ENCODE measurements at places on chromosomes 12 and 14.

- DNase-seq, result no peak
Observed at GRCh38 chr12:67624355-67624754, 24.2 kb upstream of the DYRK2 start.

DNA sequence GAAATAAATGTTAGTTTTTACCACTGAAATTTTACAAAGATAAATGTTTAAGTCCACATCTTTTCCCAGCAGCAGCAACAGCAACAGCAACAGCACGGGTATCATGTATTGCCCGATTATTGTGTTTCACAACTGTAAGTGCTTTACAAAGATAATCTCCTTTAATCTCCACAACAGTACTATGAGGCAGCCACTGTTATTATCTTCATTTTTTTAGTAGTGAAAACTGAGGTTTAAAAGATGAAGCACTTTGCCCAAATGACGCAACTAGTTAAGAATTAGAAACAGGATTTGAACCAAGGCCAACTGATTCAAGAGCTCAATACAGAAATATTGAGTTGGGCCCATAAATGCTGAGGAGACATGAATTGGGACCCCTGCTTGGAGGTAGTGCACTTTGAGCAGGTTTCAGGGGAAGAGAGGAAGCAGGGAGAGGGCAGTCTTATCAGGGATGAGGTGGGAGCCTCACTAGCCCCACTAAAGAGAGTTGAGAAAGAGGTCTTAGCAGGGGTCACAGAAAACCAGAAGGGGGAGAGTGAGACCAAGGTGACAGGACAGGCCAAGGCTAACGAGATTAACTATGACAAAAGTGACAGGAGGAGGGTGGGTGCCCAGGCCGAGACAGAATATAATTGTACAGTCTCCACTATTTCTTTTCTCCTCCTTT, 15.3 kb downstream of the KRT2 start:
- DNase-seq, result no peak

- no peak for DNase-seq
Observed at GRCh38 chr12:52346593-52346992, 20.7 kb downstream of the KRT85 start.

- no peak for DNase-seq
Observed at GRCh38 chr12:115752156-115752555, 525.3 kb downstream of the MED13L start.

DNA sequence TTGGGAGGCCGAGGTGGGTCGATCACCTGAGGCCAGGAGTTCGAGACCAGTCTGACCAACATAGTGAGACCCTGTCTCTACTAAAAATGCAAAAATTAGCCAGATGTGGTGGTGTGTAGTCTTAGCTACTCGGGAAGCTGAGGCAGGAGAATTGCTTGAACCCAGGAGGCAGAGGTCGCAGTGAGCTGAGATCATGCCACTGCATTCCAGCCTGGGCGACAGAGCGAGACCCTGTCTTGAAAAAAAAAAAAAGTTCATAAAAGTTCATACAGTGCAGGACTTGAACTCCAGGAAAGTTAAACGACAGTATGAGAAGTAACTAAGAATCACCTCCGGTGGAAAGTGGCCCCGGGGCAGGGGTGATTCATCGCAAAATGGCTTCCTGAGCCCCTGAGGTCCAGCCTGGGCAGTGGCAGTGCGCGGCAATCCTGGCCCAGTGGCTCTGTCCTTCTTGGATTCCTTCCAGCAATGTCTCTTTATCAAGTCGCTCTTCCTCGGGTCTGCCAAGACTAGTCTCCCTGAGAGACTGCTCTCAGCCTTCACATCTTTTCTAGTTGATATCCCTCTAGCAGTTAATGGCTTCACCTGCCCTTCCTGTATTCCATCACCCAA, 16.7 kb upstream of the MAP1LC3B2 start:
- no peak for DNase-seq

DNA sequence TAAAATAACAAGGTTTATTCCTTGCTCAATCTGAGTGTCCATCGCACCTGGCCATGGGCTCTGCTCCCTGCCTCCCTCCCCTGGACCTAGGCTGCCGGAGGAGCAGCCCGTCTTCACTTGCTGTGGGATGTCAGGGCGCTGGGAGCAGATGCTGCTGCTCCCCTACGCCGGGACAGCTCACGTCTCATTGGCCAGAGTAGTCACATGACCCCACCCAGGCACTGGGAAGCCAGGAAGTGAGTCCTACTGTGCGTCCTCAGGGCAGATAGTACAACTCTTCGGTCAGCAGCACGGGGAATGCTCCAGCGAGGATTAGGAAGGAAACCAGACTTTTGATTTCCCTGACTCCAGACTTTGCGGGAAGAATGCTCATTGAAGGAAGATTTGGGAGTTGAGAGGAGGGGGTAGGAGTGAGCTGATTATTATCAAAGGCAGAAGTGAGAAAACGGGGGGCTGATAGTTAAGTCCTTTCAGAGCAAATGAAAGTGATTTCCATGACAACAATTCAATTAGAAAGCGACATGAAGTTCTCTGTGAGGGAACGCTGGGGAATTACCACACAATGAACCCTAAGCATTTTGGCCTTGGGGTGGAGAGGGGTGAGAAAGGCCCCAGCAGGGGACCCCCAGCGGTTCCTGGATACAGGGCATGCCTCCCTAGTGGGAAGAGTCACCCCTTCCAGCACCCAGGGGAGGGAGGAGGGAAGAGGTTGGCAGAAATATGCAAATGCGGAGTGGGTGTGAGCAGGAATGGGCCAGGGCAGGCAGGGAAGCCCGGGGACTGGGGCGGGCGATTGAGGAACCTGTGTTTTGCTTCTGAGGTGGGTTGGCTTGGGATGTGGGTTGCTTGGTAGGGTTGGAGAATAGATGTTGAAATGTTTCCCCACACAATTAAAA, 215.5 kb downstream of the AACS start:
- peak; percentile 92 for DNase-seq

- DNase-seq, result no peak
Observed at GRCh38 chr12:107487011-107487680, 198.5 kb upstream of the PWP1 start.

- peak; percentile 81 for DNase-seq
Observed at GRCh38 chr12:128644664-128645296, 179.0 kb downstream of the SLC15A4 start.

GRCh38 chr12:106311139-106311538, 8.6 kb downstream of the TCP11L2 start:
- no peak for DNase-seq

- no peak for DNase-seq
Observed at GRCh38 chr12:113898466-113898865, 67.7 kb downstream of the RBM19 start.

GRCh38 chr14:53845813-53846693, 110.6 kb downstream of the BMP4 start:
- no peak for DNase-seq

GRCh38 chr14:104805941-104806624, 5.2 kb downstream of the ZBTB42 start:
- no peak for DNase-seq

- no peak for DNase-seq
Observed at GRCh38 chr12:26572137-26572536, 260.9 kb downstream of the ITPR2 start.

DNA sequence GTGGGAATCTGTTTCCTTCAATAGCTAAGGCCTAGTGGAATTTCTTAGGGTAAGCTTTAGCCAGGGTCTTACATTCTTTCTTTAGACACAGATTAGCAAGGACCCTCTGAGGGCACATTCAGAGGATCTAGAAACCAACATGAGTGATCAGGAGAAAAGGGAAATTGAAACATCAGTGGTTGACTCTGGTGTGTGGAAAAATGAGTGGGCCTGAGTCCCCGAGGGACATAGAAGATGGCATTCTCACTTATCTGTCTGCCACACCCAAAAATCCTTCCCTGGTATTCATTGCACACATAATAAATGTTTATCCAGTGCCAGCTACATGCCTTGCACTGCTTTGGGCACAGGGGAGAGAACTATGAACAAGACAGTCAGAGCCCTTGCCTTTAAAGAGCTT, 82.9 kb downstream of the SSPN start:
- DNase-seq, result no peak

DNA sequence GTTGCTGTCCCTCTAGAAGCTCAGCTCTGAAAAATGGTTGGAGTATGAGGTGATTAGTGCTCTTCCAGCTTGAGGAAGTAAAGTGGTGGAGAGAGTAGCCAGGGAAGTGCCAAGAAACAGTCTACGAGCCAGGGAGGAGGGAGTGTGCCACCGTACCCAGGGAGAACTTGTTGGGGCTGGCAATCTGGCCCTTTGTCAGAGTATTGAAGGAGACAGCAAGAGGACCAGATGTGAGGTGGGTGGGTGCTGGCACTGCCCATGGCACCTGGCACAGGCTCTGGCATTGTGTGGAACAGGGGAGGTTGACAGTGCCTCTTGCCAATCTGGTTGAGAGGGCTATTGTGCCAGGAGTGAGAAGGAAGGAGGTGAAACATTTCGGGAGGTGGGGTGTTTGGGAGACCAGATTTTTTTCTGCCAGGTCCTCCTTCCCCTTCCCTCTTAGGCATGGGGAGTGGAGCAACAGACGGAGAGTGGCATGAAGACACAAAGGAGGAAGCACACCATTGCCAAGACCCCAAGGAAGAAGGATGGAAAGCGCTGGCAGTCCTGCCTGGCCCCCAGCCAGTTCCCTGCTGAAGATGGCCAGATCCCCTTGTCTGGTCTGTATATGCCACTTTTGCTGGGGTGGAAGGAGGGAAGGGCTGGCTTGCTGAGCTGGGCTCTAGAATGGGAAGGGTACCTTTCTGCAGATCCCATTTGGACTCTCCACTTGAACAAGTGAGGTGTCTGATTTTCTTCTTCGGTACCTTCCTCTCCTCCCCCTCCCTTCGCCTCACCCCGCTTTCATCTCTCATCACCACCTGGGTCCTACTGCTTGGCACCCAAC, 37.5 kb downstream of the ZFHX2 start:
- DNase-seq, result peak; percentile 10

GRCh38 chr12:31752450-31752849, 23.6 kb upstream of the AMN1 start:
- no peak for DNase-seq

GRCh38 chr14:99524804-99525698, 43.8 kb downstream of the CCNK start:
- peak; percentile 84 for DNase-seq

- no peak for DNase-seq
Observed at GRCh38 chr14:98059106-98059505, 1212.9 kb downstream of the BCL11B start.

- DNase-seq, result no peak
Observed at GRCh38 chr14:95480109-95480886, 36.2 kb downstream of the SYNE3 start.

GRCh38 chr12:88144546-88145468, 2.7 kb downstream of the TMTC3 start:
- no peak for DNase-seq

DNA sequence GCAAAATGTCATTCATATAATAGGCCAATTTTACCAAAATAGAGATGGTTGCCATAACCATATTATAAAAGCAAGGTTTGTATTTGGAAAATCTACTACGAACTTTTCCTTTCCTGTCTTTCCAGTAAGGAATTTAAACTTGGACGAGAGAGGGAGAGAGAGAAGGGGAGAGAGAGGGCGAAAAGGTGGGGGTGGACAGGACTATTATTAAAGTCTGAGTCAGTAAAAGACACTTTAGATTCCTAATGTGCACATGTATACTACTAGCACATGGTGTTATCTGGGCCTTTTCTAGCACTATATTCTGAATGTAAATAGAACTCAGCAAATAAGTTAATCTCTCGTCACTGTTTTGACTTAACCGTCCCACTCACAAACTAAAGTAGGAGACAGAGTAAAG, 30.4 kb upstream of the FBLN5 start:
- DNase-seq, result no peak

DNA sequence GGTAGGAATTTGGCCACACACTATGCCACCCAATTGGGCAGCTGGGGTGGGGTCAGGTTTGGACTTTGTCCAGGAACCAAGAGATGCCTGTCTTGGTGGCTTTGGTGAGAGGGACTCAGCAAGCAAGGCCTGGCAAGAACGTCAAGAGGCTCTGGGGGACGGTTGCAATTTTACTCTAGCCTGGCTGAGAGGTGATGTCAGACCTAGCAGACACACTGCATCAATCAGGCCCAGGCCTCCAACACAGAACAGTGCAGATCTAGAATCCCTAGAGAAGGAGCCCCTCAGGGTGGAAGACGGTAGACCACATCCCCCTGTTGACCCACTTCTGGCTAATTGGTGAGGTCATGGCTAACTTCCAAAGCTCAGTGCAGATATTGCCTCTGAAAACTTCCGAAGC, 1.6 kb upstream of the UNC119B start:
- DNase-seq, result no peak

- DNase-seq, result peak; percentile 39
Observed at GRCh38 chr14:88245321-88245720, 77.7 kb downstream of the KCNK10 start.

DNA sequence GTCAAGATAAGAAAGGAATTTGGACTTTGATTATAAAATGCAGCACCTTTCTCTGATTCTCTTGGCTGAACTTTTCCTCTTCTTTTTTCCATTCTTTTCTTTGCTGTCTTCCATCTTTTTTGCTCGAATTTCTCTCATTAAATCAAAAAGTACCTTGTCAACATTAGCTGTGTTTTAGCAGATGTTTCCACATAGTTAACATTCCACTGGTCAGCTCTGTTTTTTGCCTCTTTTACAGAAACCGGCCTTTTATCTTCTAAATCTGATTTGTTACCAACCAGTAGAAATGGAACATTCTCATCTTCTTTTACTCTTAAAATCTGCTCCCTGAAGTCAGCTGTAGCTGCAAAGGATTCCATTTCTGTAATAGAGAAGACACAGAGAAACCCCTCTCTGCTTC, 71.1 kb upstream of the SYT1 start:
- no peak for DNase-seq

DNA sequence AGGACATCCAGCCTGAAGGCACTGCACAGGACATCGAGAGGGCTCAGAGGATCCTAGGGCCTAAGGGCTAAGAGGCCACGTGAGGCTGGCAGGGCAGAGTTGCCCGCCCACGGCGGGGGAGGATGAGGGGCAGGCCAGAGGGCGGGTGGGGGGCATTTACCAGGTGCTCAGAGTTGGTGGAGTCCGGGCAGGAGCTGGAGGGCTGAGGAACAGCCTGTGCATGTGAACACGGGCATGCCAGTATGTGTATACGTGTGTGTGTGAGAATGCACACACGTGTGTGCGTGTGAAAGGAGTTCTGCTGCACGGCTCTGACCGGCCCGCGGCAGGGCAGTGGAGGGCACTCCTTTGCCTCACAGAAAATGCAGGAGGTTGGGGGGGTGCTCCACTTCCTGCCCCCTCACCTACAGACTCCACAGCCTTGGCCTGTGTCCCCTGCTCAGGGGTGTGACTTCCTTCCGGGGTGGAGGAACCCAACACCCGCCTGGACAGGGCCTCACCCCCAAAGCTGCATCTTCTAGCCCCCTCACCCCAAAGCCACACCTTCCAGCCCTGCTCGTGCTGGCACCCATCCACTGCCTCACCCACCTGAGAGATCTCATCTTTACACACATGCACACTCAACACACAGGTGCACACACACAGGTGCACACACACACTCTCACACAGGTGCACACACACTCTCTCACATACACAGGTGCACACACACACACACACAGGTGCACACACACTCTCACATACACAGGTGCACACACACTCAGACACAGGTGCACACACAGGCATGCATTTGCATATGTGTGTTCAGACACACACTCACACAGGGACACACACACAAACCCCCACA, 11.8 kb upstream of the GPR132 start:
- peak; percentile 53 for DNase-seq

Measured in H7 (cell line).